ENCODE measurements at places on chromosomes 13 and 19.

- DNase-seq, result no peak
Observed at GRCh38 chr13:38528986-38529385, 157.9 kb upstream of the FREM2 start.

GRCh38 chr13:22801402-22802003, 379.3 kb upstream of the SGCG start:
- DNase-seq, result no peak

- DNase-seq, result no peak
Observed at GRCh38 chr19:15471639-15472101, 7.3 kb upstream of the RASAL3 start.

GRCh38 chr13:26991508-26992181, 180.0 kb downstream of the USP12 start:
- DNase-seq, result no peak

GRCh38 chr19:36151144-36152018, 866 bp downstream of the COX7A1 start:
- DNase-seq, result no peak

DNA sequence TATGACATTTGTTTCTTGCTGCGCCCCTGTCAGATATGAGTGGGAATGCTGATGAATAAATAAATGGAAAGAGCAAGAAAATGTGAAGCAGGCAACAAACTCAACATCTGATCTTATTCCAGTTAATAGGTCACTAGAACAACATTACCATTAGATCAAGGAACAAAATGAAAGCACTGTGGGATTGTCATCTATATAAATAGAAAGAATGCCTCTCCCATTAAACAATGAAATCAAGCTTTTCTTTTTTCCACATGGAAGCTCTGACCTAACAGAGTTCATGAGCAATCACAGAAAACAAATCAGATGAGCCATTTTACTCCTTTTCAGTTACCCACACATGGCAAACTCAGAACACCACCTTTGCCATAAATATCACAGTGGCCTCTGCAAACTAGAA, 354.8 kb downstream of the SUCLA2 start:
- no peak for DNase-seq
